ENCODE measurements at places on chromosomes 11 and 22.

- no peak for DNase-seq
Observed at GRCh38 chr11:6199174-6199810, at the start of gene OR52W1. OR52W1 (plus strand) TSS chr11:6199224; CDS start chr11:6199224, 0 bp downstream.

DNA sequence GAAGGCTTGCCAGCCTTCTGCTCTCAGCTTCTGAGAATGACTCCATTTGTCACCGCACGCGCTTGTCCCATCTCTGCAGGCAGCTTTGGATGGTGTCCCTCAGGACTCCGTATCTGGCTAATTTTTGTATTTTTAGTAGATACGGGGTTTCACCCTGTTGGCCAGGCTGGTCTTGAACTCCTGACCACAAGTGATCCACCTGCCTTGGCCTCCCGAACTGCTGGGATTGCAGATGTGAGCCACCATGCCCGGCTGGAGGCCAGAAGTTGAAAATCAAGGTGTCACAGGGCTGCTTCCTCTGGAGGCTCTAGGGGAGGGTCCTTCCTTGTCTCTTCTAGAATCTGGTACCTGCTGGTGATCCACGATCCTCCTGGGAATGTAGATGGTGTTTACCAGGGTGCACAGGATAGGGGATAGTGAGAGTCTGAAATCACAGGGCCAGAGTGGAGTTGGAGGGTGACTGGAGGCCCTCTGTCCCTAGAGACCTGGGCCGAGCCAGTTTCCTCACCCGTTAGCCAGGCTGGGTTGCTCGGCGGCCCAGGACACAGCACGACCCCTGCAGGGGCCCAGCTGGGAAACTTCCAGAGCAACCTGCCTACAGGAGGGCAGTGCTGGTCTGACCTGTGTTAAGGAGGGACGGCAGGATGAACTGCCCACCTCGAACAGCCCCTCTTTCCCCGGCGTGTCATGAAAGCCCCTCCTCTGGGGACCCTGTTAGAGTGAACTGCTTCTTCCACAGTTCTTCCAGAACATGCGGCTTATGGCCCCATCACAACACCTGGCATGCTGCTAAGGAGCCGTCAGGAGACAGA is 48.9 kb upstream of the SHANK2 start:
- DNase-seq = no peak

DNA sequence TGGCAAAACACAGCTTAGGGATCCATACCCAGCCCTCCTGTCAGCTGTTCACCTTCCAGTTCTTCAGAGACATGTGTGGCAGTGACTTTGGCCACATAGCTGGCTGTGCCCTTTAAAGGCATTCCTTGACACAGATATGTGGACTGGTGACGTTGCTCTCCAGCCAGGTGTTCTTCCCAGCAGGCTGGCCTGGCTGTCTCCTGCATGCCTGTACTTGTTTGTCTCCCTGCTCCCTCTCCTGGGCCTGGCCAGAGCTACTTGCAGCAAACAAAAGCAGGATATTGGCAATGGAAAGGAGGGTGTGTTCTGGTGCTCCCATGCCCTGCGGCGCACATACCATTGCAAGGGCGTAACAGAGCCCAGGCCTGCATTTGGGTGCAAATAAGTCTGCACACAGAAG is 38.3 kb downstream of the PIK3IP1 start:
- no peak for DNase-seq

DNA sequence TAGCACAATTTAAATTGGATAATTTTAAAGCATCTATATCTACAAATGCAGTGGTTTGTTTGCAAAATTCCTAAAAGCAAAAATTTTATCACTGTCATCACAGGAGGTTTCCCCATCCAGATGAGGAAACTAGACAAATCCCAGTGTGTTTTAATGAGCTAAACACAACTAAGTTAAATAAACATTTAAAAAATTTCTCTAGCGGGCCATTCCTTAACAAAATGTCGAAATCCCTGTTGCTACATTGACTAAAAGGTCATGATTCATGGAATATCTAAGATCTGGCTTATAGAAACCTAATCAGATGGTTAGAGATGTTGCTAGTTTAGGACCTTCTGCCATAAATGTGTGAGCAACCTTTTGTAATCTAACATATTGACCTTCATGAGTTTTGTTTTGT is 107.3 kb upstream of the BDNF start:
- DNase-seq = peak; percentile 34

GRCh38 chr11:126366064-126366822 is 10.8 kb downstream of the ST3GAL4 start:
- DNase-seq = no peak
